ENCODE measurements at places on chromosomes 2 and 18. TPM values are rescaled to one million over a fixed set of nuclear protein-coding genes. Genes with fewer than 3 reads are reported as not detected.

ZAP70 gene
- total RNA-seq: not detected

SGPP2 gene
- 0.77 TPM for total RNA-seq

CDK5R2 gene
- 8.8 TPM for total RNA-seq

GNAL gene
- 8.4 TPM for total RNA-seq

DLGAP1 gene
- not detected for total RNA-seq

CHST9 gene
- total RNA-seq: not detected

OSBPL6 gene
- 6.8 TPM for total RNA-seq

SYT4 gene
- total RNA-seq: not detected

CDK15 gene
- total RNA-seq: not detected

RUFY4 gene
- not detected for total RNA-seq

PLB1 gene
- 2.6 TPM for total RNA-seq

POTEJ gene
- total RNA-seq: not detected

KHK gene
- total RNA-seq: 7.6 TPM

DSEL gene
- total RNA-seq: 0.53 TPM

IL1B gene
- 0.13 TPM for total RNA-seq

DNMT3A gene
- 5.7 TPM for total RNA-seq

HADHA gene
- 133 TPM for total RNA-seq

C2orf80 gene
- not detected for total RNA-seq

MAPK4 gene
- 0.15 TPM for total RNA-seq

GAREM1 gene
- 8.2 TPM for total RNA-seq

EPB41L3 gene
- total RNA-seq: 0.41 TPM

WDCP gene
- total RNA-seq: 14.8 TPM

CREG2 gene
- total RNA-seq: 9.3 TPM

TACR1 gene
- 0.14 TPM for total RNA-seq

ING5 gene
- 26.7 TPM for total RNA-seq

COL4A3 gene
- total RNA-seq: 0.90 TPM

SPATS2L gene
- 137 TPM for total RNA-seq

ANKRD30BL gene
- not detected for total RNA-seq

AMER3 gene
- total RNA-seq: not detected

NT5C1B gene
- not detected for total RNA-seq

SERPINB5 gene
- 0.30 TPM for total RNA-seq

DUSP2 gene
- total RNA-seq: 0.32 TPM

SDC1 gene
- 144 TPM for total RNA-seq

ST8SIA5 gene
- total RNA-seq: not detected

SLC4A1AP gene
- total RNA-seq: 30.4 TPM

GALNT13 gene
- 9.3 TPM for total RNA-seq

ADRA2B gene
- 0.14 TPM for total RNA-seq

C1GALT1C1L gene
- 2.2 TPM for total RNA-seq

EVX2 gene
- total RNA-seq: not detected

ITPRIPL1 gene
- total RNA-seq: not detected

NFE2L2 gene
- 44.1 TPM for total RNA-seq

CNDP2 gene
- 90.2 TPM for total RNA-seq

CHRNG gene
- total RNA-seq: not detected

RAB17 gene
- total RNA-seq: 0.32 TPM
